HS-5 (cell line): ENCODE measurements at places on chromosomes 5 and 9.
A peak's percentile ranks its signal among the peaks of the same experiment; 100 is the strongest.

DNA sequence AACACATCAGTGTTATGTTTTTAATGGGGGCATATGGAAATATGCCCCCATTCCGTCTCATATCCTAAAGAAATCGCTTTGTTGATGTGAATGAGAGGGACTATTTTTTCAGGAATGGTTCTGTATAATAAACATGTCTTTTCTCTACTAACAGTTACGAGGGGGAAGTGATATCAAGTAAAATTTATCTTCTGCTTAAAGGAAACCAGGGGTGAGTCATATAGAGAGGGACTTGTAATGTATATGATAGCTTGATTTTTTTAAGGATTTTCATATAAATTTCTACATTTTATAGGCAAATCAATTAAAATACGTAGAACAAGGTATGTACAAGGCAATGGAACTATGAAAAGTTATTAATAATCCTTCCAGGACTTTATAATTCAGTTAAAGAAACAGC lies 207.1 kb downstream of the SEMA5A start:
- no peak for DNase-seq

GRCh38 chr9:19156026-19156474 lies 28.8 kb upstream of the PLIN2 start:
- DNase-seq: no peak

- peak; percentile 88 for DNase-seq
Observed at GRCh38 chr5:33049842-33050241, 338.7 kb downstream of the NPR3 start.

GRCh38 chr5:22258139-22258538 lies 595.0 kb downstream of the CDH12 start:
- no peak for DNase-seq

GRCh38 chr9:128636024-128636390 lies 20.6 kb downstream of the DYNC2I2 start:
- peak; percentile 13 for DNase-seq

DNA sequence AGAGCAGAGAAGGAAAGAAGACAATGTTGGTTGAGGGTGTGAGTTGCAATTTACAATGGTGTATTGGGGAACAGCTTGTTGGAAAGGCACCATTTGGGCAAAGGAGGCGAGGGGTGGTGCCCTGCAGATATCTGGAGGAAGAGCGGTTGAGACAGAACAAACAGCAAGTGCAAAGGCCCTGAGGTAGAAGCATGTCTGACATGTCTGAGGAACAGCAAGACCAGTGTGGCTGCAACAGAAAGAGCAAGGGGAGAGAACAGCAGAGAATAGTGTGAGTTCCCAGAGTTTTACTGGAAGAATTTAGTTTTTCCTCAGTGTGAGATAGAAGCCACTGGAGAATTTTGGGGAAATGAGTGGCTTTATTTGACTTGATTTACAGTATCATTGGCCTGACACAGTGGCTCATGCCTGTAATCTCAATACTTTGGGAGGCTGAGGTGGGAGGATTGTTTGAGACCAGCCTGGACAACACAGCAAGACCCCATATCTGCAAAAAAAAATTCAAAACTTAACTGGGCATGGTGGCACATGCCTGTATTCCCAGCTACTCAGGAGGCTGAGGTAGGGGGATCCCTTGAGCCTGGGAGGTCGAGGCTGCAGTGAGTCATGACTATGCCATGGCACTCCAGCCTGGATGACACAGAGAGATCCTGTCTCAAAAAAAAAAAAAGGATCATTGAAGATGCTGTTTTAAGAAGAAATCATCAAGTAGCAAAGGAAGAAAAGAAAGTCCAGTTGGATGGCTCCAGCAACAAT lies 13.6 kb downstream of the CMBL start:
- DNase-seq: no peak

- DNase-seq: no peak
Observed at GRCh38 chr9:71604197-71605063, 163.9 kb downstream of the CEMIP2 start.

DNA sequence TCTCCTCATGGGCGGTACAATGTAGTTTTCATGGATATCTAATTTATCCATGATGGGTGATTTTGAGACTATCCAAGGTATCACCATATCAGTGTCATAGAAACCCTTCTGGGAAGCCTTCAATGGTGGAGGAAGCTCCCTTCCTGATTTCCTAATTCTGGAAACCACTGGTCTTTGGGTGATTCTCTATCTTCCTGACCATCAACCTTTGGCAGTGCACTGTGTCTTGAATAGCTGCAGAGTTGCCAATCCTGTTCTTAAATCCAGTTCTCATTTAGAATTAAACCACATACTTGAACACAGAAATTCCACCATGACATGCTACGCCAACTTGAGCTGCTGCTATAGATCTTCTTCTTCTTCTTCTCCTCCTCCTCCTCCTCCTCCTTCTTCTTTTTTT lies 161.7 kb upstream of the KLF9 start:
- no peak for DNase-seq

- DNase-seq: no peak
Observed at GRCh38 chr5:41406424-41406823, 104.0 kb downstream of the PLCXD3 start.

DNA sequence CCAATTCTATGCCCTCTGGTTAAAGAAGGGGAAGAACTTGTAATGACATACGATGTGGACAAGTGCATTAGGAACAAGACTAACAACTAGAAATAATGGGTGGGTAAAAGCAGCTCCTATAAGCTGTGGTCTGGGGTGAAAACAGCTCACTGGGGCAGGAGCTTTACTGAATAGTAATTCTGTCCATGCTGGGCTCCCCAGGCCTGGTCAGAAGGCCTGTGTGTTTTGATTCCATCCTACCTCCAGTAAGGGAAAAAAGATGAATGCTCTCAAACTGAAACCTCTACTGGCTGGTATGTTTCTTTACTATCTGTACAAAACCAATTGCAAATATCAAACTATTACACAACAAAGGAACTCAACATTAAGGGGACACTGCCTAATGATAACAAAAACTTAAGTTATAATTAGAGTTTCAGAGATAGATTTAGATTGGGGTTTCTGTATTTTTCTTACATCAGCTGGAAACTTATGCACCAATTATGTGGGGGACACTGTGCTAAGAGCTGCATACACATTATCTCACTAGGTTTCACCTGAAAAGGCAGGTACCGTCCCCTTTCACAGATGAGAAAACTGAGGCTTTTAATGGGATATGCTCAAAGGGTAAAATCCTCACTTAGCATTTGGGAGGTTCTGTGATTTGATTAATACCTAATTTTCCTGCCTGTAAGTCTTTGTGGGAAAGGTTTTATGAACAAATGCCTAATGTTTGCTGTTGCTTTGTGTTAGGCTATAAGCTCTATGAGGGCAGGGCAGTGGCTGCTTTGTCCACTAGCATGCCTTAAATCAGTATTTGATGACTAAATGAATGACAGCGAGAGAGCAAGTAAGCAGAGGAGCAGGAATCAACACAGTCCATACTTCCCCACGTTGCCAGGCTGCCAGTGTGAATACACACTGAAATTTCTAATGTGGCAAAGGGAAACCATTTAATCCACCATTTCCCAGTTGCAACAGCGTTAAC lies 53.6 kb downstream of the ELL2 start:
- no peak for DNase-seq

DNA sequence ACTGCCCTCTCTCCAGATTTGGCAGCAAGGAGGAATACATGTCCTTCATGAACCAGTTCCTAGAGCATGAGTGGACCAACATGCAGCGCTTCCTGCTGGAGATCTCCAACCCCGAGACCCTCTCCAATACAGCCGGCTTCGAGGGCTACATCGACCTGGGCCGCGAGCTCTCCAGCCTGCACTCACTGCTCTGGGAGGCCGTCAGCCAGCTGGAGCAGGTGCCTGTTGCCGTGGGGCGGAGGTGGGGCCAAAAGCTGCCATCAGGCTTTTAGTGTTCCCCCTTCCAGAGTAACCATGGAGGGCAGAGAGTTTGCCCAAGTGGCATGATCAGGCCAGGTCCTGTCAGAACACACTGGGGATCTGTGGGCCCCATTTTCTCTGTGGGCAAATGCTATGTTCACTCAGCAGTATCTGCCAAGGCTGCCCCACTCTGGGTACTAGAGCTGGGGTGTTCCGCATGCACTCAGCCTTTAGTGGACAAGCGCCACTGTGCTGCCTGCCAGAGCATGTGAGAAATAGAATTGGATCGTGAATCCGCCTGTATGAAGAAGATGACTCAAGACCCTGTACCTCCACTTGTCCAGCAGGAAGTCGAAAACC lies 117.1 kb downstream of the DAB2IP start:
- DNase-seq: no peak

DNA sequence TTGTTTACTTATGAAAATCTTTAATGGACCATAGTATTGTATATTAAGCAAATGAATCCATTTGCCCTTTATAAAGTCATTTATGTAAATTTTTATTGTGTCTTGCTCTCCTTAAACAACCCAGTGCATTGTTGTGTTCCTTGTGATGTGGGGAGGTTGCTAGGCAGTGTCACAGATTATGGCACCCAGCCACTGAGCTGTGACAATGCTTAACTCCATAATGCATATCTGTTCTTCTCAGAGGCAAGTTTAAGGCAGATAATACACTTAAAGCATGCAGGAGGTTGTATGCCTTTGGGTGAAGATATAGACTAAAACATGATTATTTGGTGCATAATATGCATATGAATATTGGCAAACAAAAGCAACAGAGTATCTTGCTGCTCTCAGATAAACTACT lies 269.6 kb upstream of the RIOK2 start:
- DNase-seq: no peak

GRCh38 chr5:139212486-139212885 lies 14.3 kb upstream of the SIL1 start:
- no peak for DNase-seq

DNA sequence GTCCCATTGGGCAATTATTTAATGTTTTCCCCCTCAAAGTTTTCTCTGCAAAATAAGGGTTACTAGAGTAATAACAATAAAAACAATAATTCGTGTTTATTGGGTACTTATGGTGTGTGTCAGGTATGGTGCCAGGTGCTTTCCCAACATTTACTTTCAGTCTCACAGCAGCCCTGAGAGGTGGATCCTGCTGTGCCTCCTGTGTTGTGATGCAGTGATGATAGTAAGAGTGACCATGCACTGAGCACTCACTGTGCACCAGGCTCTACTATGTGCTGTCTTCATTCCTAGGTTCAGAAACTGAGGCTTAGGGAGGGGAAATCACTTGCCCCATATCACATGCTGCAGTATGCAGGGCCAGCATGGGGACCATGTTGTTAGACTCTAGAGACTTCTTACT lies 15.5 kb downstream of the OTULINL start:
- DNase-seq: no peak

- no peak for DNase-seq
Observed at GRCh38 chr5:15789642-15790041, 289.7 kb downstream of the FBXL7 start.

DNA sequence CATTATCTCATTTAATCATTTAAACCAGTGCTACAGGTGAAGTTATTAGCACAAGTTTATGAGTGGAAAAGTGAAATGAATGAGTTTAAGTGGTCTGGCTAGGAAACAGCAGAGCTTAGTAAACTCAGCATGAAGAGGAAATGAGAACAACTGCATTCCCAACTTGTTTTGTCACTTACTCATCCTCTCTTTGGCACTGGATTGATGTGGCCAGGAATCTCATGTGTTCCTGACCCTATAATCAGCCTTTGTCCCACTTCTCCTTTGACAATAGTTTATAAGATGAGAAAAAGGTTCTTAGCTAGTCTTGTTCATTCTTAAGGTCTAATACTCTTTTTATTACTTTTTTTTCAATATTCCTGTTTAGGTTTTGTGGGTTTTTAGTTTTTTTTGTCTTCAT lies 559.2 kb upstream of the TLE4 start:
- DNase-seq: no peak

DNA sequence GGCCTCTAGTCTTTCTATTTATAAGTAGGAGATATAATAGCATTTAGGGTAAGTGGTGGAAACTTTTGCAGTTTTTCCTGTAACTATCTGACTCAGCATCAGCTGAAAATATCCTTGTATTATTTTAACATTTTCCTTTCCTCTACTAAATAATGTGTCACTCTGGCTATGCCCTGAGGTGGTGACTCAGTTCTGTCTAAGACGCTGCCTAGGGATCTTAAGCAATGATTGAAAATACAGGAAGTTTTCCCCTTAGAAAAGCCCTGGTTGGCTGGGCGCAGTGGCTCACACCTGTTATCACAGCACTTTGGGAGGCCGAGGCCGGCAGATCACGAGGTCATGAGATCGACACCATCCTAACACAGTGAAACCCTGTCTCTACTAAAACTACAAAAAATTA lies 9.3 kb upstream of the EDIL3 start:
- peak; percentile 64 for DNase-seq

DNA sequence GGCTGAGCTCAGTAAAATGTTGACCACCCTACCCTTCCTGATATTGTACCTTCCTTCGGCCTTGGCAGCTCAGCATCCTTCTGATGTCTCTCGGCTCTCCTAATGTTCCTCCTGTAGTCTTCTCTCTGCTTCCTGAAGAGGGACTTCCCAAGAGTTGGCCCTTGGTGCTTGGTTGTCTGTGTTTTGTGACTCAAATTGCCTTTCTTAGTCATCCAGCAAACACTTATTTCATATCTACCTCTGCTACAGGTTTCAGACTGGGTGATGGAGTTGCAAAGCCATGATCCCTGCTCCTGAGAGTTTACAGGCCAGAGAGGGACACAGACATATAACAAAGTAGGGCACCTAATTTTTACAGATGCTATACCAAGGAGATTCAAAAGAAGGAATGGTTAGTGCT lies 70.1 kb downstream of the SV2C start:
- no peak for DNase-seq

- DNase-seq: no peak
Observed at GRCh38 chr9:91958174-91958573, 8.1 kb upstream of the ROR2 start.

- no peak for DNase-seq
Observed at GRCh38 chr9:27086818-27087680, 22.0 kb upstream of the TEK start.

DNA sequence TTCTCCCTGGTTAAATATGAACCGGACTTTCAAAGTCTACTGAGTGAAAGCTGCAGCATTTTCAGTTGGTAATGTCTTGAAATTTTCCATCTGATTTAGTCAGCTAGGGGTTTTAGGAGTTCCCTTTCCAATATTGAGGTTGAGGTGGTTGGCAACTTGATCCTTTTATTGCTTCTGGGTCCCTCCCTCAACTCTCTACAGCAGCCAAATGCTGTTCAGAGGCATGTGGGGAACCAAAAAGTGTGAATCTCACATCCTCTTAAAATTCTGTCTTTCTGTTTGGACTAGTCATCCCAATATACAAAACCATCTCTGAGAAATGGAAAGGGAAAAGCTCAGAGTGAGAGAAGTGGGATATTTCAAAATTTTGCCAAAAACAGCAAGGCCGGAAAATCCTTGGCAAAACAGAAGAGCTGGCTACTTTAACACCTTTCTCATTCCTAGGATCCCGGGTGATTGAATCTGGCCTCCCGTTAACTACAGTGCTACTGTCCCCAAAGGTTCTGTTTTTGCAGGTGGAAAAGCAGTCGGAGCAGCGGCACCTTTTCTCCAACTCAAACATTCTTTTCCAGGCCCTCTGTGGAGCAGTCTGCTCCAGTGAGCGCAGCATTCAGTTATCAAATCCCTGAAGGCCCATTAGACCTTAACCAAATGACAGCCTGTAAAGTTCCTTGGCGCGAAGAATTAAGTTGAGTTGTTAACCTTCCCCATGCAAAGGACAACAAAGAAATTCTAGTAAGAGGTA lies 345.9 kb upstream of the NUDT12 start:
- DNase-seq: no peak

GRCh38 chr5:98911280-98912040 lies 17.3 kb downstream of the CHD1 start:
- no peak for DNase-seq
